ENCODE measurements at places on chromosomes 2 and 18. TPM values are rescaled to one million over a fixed set of nuclear protein-coding genes. Genes with fewer than 3 reads are reported as not detected.

The ZNF407 gene
- 8.6 TPM for total RNA-seq

DNA sequence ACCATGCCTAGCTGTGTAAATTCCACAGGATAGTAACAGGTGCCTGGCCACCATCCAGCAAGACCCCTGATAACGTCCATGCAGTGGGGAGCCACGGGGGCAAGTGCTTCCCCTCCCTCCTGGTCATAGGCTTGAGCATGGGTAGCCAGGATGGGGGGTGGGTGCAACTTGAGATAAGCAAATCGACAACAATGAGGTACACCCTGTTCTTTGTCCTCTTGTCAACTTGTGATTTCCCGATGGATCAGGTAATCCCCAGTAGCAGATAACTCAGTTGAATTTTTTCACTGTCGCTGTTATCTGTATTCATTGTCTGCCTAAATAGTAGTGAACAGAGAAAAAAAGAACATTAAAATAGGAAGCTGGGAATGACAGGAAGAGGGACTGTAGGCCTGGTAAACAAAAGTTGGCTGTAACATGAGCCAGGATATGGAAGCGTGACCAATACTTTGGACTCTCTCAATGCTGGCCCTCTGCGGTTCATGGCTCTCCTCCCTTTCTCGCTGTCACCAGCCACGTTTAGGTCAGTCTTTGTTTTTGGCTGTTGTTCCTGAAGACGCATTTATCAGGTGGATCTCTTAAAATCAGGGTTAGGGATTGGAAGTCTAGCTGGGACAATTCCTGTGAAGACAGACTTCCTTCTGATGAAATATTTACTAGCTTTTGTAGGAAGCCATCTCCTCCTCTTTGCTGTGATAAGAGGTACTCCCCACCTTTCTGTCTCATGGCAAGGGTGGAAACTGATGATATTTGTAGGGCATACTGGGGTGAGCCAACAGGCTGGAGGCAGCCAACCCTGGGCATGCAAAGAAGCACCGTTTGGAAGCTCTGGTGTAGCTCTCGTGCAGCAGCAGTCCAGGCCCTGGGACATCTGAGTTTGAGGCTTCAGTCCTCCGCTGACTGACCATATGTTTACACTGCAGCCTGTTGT lies 42.4 kb downstream of the TCF7L1 start:
- no peak for DNase-seq

The C18orf63 gene
- not detected for total RNA-seq

The IL18R1 gene
- 2.3 TPM for total RNA-seq

GRCh38 chr18:3104190-3105054 lies 91.5 kb upstream of the LPIN2 start:
- DNase-seq = no peak

DNA sequence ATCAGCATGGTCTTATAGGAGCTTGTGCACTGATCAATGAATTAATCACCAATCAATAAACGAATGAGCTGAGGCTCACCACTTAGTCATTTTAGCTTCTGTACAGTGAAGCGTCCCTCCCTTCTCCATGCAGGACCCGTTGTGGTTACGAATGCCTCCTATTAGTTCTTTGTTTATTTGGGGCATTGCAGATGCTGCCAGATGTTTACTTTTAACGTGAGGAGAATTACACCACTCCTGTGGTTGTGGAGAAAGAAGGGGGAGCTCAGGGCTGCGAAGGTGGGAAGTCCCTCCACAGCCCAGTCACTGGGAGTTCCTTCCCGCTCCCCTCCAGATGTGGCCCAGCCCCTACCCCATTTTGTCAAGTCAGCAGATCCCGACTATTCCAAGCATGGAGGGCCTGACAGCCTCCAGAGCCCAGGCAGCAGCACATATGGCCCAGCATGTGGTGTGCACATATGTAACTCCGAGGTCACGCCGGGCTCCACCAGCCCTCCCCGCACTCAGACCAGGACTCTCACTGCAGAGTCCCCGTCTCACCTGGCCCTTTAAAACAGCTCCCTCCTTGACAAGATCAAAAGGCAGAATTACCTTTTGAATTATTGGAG lies 20.9 kb downstream of the PKDCC start:
- no peak for DNase-seq

The RTKN gene
- total RNA-seq = 29.3 TPM

Measured in esophagus squamous epithelium (tissue), 5 donors.